ENCODE measurements at places on chromosomes 2 and 18.

DNA sequence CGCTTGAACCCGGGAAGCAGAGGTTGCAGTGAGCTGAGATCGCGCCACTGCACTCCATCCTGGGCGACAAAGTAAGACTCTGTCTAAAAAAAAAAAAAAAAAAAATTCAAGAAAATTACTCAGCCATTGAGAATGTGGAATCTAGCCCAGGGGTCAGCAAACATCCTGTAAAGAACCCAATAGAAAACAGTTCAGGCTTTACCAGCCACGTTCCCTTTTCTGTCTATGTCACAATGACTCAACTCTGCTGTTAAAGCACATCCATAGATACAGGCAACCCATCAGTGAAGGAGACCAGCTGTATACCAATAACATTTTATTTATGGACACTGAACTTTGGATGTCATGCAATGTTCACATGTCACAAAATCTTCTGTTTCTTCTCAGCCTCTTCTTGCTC is 435.6 kb upstream of the GYPC start:
- no peak for DNase-seq

DNA sequence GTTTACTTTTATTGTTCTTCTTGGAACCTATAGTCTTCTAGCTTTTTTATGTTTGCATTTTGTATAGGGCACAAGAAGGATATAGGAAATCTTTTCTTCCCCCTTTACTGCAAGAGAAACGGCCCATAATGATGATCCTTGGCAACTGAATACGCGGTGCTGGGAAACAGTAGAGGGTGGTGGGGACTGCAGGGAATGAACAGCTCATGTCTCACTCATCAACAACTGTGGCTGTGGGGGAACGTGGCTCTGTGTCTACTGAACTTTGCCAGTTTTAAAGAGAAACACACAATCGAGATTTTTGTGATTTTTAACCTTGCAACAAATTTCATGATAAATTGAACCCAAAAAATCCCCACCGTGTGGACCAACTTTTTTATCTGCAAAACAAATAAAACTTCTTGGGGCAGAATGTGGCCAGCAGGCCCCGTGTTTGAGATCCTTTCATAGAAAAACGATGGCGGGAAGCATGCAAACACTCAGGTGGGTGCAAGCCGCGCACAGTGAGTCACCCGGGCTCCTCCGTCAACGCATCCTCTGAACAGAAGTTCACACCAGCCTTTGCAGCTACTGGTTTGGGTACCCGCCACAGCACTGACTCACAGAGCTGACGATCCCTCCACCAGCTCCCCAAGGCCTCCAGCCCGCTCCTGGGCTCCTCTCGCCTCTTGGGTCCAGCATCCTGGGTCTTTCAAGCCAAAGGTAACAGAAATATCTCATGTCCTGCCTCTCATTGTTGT is 149.3 kb downstream of the COL6A3 start:
- DNase-seq: no peak

DNA sequence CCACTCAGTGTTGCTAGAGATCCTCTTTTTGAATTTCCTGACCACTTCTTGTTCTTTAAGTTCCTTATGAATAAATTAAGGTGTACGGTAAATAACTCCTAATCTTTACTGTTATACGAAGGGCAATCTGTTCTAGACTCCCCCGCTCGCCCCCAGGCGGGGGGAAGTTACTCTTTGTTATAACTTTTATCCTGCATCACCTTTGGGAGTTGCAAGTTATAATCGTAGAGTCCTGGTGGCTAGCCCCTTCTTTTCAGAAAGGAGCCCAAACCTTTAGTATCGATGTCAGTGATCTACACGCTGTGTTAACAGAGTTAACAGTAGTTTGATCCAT is 652 bp downstream of the GCA start:
- DNase-seq: no peak

DNA sequence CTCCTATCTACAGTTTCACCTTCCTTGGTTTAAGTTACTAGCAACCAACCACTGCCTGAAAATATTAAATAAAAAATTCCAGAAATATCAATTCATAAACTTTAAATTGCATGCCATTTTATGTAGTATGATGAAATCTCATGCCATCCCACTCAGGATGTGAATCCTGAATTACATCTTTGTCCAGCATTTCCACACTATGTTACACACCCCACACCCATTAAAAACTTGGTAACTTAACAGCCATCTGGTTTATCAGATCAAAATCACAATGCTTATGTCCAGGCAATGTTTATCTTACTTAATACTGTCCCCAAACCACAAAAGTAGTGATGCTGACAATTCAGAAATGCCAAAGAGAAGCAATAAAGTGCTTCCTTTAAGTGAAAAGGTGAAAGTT is 21.6 kb downstream of the CUL3 start:
- DNase-seq: no peak

GRCh38 chr2:8678731-8679566 is 2.9 kb upstream of the ID2 start:
- DNase-seq: no peak

GRCh38 chr2:84115173-84115857 is 343.8 kb downstream of the SUCLG1 start:
- no peak for DNase-seq

DNA sequence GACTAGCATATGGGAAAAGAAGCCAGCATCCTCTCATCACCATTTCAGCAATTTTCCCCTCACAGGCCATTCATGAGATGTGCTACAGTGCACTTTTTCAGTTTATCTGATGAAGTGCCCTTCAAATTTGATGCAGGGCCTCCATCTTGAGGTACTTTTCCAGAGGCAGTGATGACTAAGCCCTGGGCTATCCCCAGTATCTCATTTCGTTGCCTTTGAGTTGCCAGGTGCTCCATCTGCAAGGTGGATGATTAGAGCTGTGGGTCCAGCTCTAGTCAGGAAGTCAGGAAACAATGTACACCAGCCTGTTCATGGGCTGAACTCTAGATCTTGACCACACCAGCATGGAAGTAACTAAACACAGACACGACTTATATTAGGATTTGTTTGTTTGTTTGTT is 425.2 kb downstream of the METTL4 start:
- no peak for DNase-seq

- DNase-seq: no peak
Measured at GRCh38 chr2:28465148-28465885, 30.5 kb upstream of the PLB1 start.
